ENCODE measurements at places on chromosomes 6 and 20.

DNA sequence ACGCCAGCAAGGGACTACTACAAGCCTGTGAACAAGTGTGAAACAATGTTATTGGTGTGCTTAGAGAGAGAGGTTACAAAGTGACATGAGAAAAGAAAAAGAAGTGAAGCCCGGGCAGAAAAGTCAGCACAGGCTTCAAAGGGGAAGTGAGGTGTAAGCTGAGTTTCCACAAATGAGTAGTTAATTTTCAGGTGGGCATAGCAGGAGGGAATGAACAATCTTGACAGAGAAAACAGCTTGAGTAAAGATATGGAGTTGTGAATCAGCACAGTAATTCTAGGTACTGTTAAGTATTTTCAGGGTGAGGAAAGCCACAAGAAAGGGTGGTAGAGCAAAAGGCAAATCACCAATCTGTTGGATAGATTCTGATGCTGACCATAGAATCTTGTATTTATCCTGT is 4.3 kb downstream of the KCNQ5 start:
- DNase-seq, result no peak

DNA sequence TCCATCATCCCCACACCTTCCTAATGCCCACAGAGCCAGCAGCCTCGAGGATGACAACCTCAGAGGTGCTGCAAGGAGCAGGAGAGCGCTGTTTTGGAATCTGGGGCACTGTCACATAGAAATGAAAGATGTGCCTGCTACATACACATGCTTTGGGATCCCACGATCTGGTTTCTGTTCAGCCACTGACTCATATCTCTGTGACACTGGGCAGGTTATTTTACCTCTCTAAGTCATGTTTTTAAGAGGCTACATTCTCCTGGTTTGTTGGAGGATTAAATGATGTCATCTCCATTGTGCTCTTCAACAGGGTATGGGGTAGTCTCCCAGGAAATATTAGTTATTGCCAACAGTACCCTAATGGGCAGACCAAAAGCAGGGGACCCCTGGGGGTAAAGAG is 32.6 kb upstream of the TAB2 start:
- no peak for DNase-seq

GRCh38 chr6:148874698-148875293 is 128.0 kb downstream of the UST start:
- no peak for DNase-seq

- DNase-seq, result no peak
Observed at GRCh38 chr6:46217671-46218131, 46.9 kb upstream of the ENPP5 start.

GRCh38 chr6:99612551-99613408 is 6.1 kb downstream of the PRDM13 start:
- no peak for DNase-seq

DNA sequence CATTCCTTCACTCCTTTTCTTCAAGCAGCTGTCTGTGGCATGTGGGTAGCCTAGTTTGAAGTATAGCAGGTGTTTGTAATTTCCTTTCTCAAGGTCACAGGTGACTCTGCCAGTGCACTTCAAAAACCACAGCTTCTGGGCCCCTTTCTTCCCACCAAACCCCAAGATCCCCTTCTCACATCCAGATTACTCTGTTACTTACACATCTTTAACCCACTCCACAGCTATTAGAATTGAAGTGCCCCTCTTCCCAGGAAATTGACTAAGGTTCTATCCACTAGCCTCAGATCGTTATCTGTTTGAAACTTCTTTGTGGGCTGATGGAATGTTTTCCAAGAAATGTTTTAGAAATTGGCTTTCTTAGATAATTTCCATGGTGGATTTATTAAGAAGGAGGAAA is 150.8 kb downstream of the AHI1 start:
- peak; percentile 22 for DNase-seq

DNA sequence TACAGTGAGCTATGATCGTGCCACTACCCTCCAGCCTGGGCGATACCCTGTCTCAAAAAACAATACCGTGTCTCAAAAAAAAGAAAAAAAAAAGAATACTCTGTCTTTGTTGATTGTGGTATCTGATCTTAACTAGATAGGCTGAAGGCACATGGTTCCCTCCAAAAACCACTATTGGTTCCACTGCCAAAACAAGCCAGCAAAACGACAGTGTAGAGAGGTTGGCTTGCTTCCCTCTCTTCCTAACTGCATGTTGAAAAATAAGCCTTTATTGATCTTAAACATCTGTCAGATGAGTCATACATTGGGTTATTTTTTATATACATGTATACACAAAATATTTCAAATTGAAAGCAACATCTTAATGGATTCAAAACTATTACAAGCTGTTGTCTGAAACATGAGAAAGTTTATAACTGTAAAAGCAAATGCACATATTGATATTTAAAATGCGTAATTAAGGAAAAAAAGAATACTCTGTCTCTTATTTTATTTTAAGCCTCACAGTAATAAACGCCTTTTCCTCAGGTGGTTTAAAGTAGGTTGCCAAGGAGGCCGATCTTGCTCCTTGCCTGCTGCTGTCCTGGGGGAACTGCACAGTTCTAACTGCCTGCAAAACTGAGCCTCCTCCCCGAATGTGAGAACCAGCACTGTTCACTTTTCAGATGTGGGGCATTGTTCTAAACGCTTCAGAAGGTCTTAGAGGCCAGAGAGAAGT is 7.0 kb upstream of the NINL start:
- no peak for DNase-seq

DNA sequence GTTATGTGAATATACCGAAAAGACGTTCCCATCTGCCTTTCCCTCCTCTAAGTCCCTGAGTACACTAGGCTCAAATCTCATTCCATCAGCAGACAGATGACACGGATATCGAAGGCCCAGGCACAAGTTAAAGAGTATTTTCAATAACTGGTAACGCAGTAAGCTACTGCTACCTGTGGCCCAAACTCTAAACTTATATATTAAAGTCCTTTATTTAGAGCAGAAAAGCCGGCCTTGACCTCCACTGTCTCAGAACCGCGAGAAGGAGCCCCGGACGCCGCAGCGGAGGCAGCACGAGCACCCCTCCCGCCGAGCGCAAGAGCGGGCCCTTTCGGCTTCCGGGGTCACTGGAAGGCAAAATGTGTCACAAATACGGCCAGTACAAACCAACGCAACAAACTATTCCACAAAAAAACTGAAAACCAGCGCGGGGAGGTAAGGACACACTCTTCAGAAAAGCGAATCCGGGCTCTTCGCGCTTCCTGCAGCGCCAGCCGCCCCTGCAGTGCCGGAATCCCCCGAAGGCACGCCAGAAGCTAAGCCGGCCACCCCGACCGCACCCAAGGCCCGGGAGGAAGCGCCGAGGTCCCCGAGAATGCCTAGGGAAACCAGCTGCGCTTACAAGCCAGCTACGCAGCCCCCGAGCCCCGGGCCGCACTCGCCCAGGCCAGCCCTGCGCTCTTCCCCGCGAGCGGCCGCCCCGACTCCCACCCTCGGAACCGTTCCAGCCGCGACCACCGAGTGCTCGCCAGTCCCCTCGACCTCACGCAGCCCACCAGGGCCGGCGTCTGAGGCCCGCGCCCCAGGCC is 681 bp downstream of the DIDO1 start:
- no peak for DNase-seq

DNA sequence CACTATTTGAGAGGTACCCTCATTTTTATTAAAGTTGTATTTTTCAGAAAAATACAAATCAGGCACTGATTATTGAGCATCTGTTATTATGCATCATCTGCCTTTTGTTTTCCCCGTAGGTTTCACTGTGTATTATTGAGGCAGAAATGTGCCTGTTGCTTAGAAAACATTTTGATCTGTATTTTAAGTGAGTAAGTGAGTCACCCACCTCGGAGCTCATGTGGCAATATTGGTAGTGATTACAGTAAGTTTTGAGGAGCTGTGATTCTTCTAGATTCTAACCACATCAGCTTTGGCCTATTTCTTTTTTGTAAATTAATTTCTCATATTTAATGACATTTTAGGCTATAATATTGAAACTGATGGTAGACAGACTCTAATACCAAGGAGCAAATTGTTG is 59.6 kb upstream of the LAMP5 start:
- DNase-seq, result no peak

- DNase-seq, result no peak
Observed at GRCh38 chr6:100670056-100670455, 205.3 kb upstream of the SIM1 start.

DNA sequence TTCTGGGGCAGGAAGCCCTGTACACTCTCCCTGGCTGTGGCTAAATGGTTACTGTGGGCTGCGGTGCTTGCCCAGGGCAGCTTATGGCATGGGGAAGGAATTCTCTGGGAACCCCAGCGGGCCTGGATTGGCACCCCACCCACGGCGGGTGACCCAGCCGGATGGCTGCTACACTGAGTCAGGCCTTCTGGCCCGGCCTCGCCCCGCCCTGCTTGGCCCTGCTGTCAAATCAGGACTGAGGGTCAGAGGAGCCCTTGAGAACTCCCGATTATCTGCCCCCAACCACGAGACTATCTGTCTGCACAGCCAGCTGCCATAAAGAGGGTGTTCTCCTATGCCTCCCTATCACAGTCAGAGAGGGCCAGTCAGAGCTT is 7.3 kb upstream of the ITPR3 start:
- no peak for DNase-seq

Data from HFF-Myc (cell line).